Temporal lobe (tissue), 4 donors: ENCODE measurements at places on chromosomes 16 and 17. TPM values are rescaled to one million over a fixed set of nuclear protein-coding genes. Genes with fewer than 3 reads are reported as not detected.

Gene KRT16
- total RNA-seq, result 0.25 TPM

Gene MMP15
- total RNA-seq, result 13.0 TPM

Gene NXPH3
- total RNA-seq, result 9.6 TPM

Gene MYO15A
- 2.5 TPM for total RNA-seq

Gene CCL7
- not detected for total RNA-seq

Gene AKAP10
- total RNA-seq, result 26.3 TPM

Gene ZNRF1
- 24.3 TPM for total RNA-seq

Gene C1QTNF8
- under 0.01 TPM for total RNA-seq

Gene TRIM72
- total RNA-seq, result 0.49 TPM

Gene ALOX12
- under 0.01 TPM for total RNA-seq

Gene KRT25
- 0.49 TPM for total RNA-seq

Gene SUPT6H
- 38.1 TPM for total RNA-seq

Gene SCNN1G
- total RNA-seq, result 0.98 TPM

Gene CTRB2
- total RNA-seq, result not detected

Gene TM4SF5
- total RNA-seq, result not detected

Gene TMEM238L
- total RNA-seq, result not detected

Gene ITGAD
- total RNA-seq, result not detected

Gene COPS3
- 79.7 TPM for total RNA-seq

Gene SDK2
- total RNA-seq, result 14.8 TPM

Gene DNAAF8
- total RNA-seq, result 0.49 TPM

Gene PDPR
- total RNA-seq, result 15.7 TPM

Gene CDH16
- not detected for total RNA-seq

Gene CRYM
- total RNA-seq, result 99.8 TPM

Gene CLEC19A
- total RNA-seq, result not detected

Gene FAM20A
- 4.7 TPM for total RNA-seq

Gene TAF15
- 48.2 TPM for total RNA-seq

Gene FOXL1
- total RNA-seq, result 0.49 TPM

Gene CCL18
- total RNA-seq, result not detected

Gene ZNF469
- 0.74 TPM for total RNA-seq

Gene SLC43A2
- 11.8 TPM for total RNA-seq

Gene MYH13
- not detected for total RNA-seq

Gene TMEM114
- not detected for total RNA-seq

Gene FLCN
- 26.8 TPM for total RNA-seq

Gene ATP2C2
- 6.9 TPM for total RNA-seq

Gene BMERB1
- 83.6 TPM for total RNA-seq

Gene RAB11FIP4
- 56.5 TPM for total RNA-seq

Gene CSH2
- total RNA-seq, result not detected

Gene OR1A1
- total RNA-seq, result not detected

Gene ATP2A3
- total RNA-seq, result 2.2 TPM

Gene HOXB1
- not detected for total RNA-seq

Gene BCL6B
- total RNA-seq, result 1.5 TPM

Gene PPP1R27
- total RNA-seq, result not detected
